NCI-H1092 (cell line): ENCODE measurements at places on chromosomes 3 and 15.

DNA sequence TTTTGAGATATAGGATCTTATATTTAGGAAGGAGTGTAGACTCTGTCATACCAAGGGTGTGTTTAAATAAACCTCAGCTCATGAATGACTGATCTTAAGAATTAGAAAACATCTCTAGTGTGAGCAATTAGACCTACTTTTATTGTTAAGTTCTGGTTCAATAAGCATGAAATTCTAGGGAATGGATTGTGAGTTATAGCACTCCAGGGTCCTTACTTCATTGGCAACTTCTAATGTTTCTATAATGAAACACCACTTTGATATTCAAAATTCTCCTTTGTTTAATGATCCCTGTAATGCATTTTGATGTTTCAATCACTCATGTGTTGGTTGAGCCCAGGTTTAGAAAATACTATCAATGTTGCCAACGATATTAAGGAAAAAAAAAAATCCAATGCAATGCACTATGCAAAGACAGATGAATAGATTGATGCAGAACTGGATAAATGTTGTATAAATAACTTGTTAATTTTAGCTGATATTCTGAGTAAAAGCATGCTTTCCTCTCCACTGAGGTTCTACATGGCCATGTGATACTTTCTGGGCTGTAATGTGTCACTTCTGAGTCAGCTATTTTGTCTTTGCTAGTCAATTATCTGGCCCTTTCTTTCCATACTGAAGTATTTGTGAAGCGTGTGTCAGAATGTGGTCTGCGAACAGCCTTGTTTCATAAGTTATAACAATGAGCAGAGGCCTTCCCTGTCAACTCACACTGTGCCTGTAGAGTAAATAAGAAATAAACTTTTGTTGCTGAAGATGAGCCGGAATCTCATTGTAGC is 1035.9 kb downstream of the PLOD2 start:
- DNase-seq = no peak

- DNase-seq = no peak
Measured at GRCh38 chr15:90465930-90466567, 63.7 kb upstream of the CRTC3 start.

GRCh38 chr3:115321400-115321805 is 174.3 kb upstream of the ZBTB20 start:
- no peak for DNase-seq

- DNase-seq = no peak
Measured at GRCh38 chr15:39399600-39399999, 181.3 kb upstream of the THBS1 start.

DNA sequence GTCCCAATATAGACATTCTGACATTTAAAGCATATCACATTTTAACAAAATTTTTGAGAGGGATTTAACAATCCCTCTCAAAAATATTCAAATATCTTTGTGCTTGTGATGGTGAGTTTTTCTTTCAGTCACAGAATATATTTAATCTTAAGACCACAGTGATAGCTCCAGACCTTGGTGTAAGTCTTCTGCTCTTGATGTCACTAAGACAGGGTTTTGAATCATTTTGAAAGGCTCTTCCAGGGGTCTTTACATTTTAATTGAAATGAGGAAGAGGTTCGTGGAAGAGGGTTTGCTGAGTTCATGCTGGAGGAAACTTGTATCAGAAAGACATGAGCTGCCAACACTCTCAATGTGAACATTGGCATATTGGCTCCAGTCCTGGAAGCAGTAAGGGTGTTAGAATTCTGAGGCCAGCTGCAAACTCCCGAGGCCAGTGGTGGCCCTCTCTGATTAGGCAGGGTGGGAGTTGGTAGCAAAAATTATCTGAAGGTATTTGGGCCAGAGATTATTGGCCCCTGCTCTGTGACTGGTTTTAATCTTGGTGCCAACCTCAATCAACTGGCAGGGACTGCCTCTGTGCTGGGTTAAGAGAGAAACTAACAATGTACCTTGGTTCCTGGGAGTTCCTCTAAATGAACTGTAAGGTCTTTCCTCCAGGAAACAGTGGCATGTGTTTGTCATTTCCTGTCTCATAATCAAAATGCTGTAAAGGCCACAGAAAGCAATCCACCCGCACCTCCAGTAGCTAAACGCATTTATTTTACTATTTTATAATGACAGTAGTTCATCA is 5.3 kb downstream of the POU1F1 start:
- DNase-seq = no peak

- no peak for DNase-seq
Measured at GRCh38 chr3:28210968-28211713, 30.3 kb upstream of the CMC1 start.

DNA sequence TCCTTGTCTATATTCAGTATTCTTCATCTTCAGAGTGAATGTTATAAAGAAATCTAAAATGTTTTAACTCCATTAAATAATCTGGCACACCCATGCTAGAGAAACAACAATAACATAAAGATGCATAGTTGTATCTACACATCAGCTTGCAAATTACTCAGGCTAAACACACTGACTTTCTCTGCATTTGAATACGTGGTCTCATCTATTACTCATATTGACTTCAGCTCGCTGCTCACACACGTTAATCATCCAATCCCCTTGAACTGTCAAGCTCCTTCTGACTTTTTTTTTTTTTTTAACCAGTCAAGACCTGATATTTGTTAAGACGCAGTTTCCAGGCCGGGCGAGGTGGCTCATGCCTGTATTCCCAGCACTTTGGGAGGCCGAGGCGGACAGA is 1137.3 kb upstream of the CADM2 start:
- DNase-seq = no peak

DNA sequence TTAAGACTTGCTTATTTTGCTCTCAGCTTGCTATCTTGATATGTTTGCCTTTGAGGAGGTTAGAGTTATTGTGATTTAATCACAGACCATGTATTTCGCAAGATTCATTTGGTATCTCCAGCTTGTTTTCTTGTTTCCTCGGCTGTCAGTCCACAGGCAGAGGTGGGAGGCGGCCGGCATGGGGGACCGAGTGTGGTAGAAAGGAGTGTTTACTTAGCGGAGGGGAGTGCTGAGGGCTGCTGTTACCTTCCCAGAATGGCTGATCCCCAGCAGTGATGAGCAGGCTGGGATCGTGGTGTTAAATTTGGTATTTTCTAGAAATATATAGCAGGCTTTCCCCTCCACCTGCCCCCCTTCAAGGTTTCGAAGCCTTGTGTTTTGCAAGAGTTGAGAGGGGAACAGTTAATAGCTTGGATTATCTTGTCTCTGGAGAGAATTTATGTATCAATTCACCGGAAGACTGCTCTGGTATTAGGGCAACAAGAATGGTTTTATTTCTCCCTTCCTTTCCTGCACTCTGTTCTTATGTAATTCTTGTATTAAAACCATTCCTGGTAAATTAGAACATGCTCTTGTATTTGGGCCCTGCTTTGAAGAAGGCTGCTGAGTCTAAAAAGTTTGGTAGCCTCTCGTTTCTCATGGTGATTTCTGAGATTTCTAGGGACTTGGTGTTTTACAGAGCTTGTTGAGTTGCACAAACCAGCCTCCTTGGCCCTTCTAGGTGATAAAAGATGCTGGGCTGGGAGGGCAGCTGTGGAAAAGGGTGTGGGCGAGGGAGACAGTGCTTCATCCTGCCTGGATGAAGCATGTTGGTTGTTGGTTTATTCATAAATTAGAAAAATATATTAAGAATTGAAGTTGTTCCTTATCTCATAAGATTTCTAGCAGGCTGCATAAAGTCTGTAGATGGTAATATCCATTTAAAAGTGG is 151.4 kb downstream of the IGF1R start:
- no peak for DNase-seq

DNA sequence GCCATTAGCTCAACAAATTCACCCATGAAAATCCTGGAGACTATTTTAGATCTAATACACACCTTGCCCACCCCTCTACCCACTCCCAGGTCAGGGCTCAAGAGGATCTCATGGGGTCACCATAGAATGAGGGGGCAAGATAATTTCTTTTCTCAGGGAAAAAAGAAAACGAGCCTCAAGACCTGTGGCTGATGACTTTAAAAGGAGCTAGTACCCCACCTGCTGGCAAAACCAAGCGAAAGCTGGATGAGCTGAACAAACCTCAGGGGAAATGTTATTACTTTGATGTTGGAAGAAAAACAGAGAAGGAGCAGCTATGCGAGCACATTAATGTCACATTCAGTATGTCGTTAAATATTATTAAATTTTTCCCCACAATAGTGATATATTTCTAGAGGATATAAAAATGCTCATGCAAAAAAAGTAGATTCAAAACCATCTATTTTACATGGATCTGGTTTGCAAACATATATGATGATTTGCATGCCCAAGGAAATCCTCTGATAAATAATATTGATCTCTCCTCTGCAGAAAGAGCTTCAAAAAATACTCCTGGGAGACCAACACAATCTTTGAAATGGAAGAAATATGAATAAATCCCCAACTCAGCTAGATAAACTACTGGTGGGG is 37.7 kb downstream of the PLD1 start:
- DNase-seq = peak; percentile 37

GRCh38 chr3:71487418-71487817 is 96.1 kb downstream of the FOXP1 start:
- no peak for DNase-seq

DNA sequence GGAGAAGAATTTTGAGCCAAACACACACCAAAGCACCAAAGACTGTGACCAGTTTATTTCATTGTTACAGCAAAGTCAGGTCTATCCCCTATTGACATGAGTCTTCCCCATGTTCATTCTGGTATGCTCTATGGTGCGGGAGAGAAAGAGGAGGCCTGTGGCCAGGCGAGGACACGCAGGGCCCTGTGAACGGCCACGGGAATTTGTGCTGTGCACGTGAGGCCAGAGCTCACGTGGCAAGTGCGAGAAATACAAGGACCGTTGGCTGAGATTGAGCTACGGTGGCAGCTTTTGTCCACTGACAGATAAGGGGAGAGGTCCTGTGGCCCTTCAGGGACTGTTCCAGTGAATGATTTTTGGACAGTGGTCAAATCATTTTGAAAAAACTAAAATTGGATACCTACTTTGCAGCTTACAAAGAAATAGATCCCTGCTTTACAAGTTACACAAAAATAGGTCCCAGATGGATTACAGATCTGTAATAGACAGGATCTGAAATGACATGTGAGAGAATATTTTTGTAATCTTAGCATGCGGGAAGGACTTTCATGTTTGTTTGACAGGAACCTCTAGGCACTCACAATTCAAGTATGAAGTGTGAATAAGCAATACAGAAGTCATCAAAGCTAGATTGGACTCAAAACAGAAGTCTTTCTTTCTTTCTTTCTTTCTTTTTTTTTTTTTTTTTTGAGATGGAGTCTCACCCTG is 9.2 kb downstream of the ZSCAN2 start:
- DNase-seq = no peak

- no peak for DNase-seq
Measured at GRCh38 chr3:103169289-103169688, 734.5 kb downstream of the ZPLD1 start.

GRCh38 chr3:60594025-60594424 is 657.2 kb downstream of the FHIT start:
- DNase-seq = no peak

GRCh38 chr3:188819939-188820338 is 351.8 kb upstream of the TPRG1 start:
- no peak for DNase-seq

- DNase-seq = no peak
Measured at GRCh38 chr15:50925281-50925680, 16.8 kb downstream of the AP4E1 start.

- no peak for DNase-seq
Measured at GRCh38 chr15:36802861-36803531, 223.6 kb downstream of the CDIN1 start.

DNA sequence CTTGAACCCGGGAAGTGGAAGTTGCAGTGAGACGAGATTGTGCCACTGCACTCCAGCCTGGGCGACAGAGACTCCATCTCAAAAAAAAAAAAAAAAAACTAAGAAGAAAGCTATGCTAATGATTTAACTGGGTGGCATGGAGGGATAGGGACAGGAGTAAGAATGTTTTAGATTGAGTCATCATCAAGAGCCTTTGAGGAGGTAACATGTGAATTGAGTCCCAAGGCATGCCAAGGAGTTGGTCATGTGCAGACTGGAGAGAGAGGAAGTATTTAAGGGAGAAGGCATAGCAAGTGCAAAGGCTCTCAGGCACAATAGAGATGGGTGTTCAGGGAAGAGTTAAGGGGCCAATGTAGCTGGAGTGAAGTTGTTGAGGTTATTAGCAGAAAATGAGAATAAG is 9.1 kb downstream of the BNC1 start:
- DNase-seq = no peak

GRCh38 chr15:63025460-63025859 is 17.1 kb upstream of the TPM1 start:
- DNase-seq = no peak

- DNase-seq = no peak
Measured at GRCh38 chr3:158743664-158744566, 11.7 kb upstream of the RARRES1 start.

DNA sequence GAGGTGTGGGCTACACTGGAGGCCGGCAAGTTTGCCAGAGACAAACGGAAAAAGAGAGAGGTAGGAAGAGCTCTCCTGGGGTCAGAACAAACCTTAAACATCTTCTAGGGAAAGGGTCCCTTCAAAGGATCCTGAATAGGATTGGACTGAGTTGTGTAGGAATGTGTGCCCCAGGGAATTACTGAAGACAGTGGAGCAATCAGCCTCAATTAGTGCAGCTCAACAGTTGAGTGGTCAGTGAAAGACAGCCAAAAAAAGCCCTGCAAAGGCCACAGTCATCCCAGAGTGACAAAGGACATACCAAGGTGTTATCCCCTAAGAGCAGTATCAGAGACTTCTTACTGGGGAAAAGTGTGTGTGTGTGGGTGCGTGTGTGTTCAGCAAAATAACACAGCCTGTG is 70.3 kb downstream of the NUP210 start:
- DNase-seq = no peak

DNA sequence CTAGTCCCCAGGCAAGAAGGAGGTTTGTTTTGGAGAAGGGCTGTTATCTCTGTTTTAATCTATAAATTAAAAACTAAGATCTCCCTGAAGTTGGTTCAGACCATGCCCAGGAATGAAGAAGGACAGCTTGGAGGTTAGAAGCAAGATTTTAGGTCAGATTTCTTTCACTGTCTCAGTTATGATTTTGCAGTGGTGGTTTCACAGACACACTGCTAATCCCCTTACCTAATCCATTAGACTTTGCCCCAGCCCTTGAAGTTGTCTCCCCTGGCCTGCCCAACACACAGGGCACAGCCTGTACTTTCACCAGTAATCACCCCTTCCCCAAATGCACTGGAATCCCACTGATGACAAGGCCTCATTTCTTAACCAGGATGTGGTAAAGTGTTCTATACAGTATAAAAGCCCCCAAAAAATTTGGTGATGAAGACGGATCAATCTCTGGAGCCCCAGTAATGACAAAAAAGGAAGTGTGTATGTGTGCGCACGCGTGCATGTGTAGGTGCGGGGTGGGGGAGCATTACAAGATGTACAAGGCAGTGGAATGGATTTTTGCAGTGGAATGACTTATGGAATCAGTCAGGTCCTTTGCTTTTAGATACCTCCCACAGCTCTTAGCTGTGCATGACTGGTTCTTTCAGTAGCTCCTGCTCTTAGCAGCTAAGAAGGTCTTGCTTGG is 73.1 kb upstream of the TERB2 start:
- DNase-seq = no peak

DNA sequence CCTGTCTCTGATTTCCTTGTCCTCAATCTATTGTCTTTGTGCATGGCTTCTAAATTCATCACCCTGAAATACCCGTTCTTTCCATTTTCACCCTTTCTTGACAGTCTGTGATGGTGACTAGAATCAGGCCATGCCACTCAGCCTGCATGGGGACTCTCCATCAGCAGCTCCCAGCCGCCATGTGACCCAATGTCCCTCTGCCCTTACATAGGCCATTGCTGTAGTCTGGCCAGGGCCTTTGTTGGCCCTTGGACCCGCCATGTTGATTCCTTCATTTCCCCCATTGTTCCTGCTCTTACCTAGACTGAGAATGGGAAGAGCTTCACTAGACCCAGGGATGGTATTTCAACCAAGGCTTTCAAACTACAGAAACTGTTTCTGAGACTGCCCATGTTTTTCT is 45.8 kb downstream of the SPSB4 start:
- no peak for DNase-seq
